Cardiac septum (tissue), 1 donor: ENCODE measurements at places on chromosomes 7 and 10. TPM values are rescaled to one million over a fixed set of nuclear protein-coding genes. Genes with fewer than 3 reads are reported as not detected.

CPSF4 gene
- 15.0 TPM for total RNA-seq

DNA sequence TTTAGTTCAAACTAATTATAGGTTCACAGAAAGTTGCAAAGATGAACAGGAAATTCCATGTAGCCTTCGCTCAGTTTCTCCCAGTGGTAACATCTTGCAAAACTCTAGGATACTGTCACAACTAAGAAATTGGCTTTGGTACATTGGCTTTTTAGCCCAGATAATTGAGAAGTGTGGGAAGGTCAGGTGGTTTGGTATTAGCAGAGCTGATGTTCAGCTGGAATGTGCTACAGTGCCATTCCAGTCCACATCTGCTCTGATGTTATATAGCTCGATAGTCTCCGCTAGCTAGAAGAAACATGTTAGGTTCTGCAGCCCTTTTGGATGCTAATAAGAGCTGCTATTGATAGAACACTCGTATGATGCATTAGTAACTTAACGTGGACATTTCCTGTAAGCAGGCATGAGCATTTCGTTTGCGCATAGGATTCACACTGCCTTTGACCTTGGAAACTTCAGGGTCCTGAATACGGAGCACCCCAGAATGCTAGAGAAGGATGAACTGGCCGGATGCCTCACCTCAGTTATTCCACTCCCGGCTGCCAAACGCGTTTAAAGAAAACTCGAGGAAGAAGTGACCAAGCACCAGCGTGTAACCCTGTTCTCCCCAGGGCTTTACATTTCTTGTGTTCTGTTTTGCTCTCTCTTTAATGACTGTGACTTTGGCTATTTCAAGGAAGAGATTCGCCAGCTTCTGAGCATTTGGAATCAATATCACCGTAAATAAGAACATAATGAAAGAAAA lies 271.4 kb downstream of the GALNT17 start:
- DNase-seq, result no peak

GRCh38 chr7:54252256-54253035 lies 289.7 kb upstream of the VSTM2A start:
- no peak for DNase-seq

GRCh38 chr7:55054758-55055157 lies 35.9 kb downstream of the EGFR start:
- DNase-seq, result no peak

DNA sequence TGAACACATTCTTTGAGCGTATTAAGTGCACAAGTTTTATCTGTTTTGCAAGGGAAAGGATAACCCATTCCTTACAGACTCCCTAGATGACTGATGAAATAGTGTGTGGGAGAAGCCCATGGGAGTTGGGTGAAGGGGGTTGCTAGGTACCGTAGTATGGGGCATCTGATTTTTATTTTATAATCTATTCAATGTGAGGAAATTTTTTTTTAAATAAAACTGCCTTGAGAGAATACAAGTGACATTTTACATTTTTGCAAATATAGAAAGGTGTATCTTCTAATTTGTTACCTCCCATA lies 1.4 kb downstream of the BTAF1 start:
- no peak for DNase-seq

GRCh38 chr10:121514141-121514865 lies 83.9 kb downstream of the FGFR2 start:
- DNase-seq, result no peak

GRCh38 chr7:37758501-37759045 lies 75.0 kb downstream of the GPR141 start:
- no peak for DNase-seq

LRRC18 gene
- not detected for total RNA-seq

GIMAP1 gene
- total RNA-seq, result 3.5 TPM
